ENCODE measurements at places on chromosomes 16 and 17.

- DNase-seq, result peak; percentile 22
Measured at GRCh38 chr17:9987779-9988585, 82.9 kb upstream of the RCVRN start.

GRCh38 chr16:17571499-17572093, 100.8 kb upstream of the XYLT1 start:
- DNase-seq, result no peak

DNA sequence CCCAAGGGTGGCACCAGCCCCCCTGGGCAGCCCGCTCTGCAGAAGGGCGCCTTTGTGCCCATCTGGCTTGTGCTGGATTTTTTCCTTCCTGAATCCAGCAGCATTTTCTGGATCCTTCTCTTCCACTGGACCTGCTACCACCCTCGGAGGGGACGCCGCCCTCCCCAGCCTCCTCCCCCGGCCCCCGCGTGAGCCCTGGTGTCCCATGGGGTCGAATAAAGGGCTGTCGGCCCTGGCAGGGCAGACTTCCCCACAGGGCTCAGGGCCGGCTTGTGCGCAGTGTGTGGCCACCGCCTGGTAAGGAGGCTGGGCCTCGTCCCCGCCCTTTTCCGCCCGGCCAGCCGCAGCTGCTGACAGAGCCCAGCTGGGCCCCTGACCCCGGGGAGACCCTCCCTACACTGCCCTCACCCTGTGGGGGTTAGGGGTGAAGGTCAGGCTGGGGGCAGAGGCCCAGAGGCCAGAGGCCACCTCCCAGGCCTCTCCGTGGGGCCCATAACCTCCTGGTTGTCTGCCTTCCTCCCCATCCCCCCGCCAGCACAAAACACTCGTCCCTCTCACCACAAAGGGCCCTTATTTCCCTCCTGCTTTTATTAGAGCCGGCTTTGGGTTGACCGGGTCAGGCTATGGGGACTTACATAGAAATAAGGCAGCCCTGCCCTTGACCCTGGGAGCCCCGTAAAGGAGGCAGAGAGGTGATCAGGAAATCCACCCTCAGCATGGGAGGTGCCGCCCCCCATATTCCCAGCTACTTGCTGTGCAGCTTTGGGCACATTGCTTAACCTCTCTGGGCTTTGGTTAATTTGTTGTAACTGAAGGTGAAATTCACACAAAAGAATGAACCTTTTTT, 179.3 kb upstream of the CIBAR2 start:
- DNase-seq, result no peak

DNA sequence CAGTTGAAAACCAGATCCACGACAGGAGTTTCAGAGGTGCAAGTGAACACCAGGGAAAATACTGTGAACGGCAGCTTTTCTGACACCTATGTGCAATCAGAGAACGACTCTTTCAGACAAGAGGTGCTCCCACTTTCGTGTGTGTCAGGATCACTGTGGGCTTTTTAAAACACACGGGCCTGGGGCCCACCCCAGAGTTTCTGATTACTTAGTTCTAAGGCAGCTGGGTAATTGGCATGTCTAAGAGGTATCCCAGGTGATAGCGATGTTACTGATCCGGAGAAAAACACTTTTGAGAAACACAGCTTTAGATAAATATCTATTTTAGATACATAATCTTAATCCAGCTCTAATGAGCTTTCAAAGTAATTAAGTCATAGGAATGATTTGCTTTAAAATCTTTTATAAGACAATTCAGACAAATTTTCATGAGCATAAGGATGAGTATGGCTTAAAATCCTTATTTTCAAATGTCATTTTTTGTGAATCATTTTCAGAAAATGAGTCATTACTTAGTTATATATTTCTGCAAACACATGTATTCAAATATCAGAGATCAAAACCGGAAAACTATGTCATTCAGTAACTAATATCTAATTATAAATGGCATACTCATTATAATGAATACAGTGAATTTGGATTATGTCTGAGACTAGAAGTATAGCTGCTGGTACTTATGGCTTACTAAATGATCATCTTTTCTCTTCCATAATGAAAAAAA, 217.9 kb upstream of the PSMD7 start:
- no peak for DNase-seq

DNA sequence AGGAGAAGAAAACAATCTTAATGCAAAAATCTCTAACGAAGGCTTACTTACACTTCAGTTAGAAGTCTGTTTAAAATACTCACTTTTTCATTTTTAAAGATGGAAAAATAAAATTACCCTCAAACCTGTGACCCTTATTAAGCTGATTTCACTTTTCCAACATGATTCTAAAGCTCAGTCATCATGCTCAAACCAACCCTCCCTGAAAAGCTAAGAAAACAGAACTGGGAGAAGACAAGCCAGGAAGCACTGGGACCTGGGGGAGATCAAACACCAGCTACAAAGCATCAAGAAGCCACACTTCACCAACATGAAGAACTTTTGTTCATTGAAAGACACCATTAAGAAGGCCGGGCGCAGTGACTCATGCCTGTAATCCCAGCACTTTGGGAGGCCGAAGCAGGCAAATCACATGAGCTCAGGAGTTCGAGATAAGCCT, 88.8 kb downstream of the LITAF start:
- DNase-seq, result no peak

DNA sequence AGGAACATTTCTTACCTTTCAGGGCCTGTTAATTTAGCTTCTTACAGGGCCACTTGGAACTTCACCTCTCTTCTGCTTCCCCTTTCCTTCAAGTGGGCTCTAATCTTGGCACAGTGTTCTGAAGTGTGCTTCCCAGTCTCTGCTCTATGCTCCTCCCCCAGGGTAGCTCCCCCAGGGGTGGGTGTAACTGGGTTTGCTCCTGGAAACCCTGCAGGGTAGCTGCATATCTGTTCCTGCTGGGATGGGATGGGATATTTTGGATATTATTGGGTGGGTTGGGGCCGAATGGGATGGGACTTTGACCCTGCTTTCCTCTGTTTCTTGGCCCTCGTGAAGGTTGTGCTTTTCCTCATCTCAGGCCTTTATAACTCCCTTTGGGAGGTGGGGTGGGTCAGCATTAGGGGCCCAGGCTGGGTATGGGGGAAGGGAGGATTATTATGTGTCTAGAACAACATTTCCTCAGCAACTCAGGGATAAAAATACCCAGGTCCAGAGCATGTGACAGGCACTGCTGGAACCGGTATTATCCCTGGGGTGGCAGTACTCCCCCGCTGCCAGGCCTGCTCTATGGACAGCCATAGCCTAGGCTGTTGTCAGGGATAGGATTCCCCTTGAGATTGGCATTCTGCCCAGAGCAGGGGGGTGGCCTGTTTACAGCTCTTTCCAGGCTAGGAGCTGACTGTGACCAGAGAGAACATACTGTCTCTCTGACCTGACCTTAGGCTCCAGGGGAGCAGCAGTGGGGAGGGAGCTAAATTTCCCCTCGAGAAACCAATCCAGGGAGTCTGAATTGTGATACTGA, 5.0 kb downstream of the NFE2L1 start:
- no peak for DNase-seq

DNA sequence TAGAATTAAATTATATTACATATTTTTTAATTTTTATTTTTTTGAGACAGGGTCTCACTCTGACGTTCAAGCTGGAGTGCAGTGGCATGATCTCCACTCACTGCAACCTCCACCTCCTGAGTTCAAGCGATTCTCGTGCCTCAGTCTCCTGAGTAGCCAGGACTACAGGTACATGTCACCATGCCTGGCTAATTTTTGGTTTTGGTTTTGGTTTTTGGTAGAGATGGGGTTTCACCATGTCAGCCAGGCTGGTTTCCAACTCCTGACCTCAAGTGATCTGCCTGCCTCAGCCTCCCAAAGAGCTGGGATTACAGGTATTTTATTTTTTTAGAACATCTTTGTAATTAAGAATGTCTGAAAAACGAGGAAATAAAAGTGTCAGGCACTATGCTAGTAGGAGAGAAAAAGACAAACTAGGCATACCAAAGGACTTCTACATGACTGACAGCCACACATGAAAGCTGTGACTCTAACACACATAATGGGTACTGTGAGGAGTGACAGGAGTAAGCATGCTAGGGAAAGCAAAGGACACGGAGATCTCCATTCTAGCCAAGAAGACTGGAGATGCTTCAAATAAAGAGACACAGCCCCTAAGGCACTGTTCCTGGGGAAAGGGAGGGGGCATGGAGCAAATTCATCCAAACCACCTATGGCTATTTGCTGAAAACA, 7.3 kb downstream of the GNA13 start:
- DNase-seq, result no peak

DNA sequence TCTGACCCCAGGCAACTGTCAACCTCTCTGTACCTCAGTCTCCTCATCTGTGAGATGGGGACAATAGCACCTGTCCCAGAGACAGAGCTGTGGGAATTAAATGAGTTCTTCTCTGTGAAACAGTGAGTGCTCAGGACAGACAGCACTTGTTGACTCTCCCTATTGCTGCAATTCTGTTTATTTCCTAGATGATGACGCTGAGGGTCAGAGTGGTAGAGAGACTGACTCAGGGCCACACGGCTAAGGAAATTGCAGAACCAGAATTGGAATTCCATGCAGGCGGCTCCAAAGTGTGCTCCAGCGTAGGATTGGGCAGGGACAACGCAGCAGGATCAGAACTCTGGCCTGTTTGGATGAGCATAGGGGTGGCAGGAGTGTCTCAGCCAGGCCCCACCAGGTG, 302.2 kb downstream of the C16orf95 start:
- DNase-seq, result no peak

- DNase-seq, result peak; percentile 87
Measured at GRCh38 chr17:7294614-7295153, at the start of gene YBX2. Gene YBX2 (minus strand): TSS chr17:7294639. CDS start chr17:7294500, 139 bp downstream.

- peak; percentile 11 for DNase-seq
Measured at GRCh38 chr16:47258874-47259461, 115.2 kb upstream of the NETO2 start.

DNA sequence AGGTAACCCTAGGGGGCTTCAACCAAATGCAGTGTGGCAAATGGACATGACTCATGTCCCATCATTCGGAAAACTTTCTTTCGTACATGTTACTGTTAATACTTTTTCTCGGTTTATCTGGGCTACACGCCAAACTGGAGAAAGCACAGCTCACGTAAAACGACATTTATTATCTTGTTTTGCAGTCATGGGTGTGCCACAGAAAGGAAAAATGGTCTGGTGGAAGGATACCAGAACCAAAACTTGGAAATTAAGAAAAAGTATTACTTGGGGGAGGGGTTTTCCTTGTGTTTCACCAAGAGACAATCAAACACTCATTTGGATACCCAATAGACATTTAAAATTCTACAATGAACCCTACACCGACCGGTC, 23.6 kb downstream of the ALOX15B start:
- DNase-seq, result no peak

DNA sequence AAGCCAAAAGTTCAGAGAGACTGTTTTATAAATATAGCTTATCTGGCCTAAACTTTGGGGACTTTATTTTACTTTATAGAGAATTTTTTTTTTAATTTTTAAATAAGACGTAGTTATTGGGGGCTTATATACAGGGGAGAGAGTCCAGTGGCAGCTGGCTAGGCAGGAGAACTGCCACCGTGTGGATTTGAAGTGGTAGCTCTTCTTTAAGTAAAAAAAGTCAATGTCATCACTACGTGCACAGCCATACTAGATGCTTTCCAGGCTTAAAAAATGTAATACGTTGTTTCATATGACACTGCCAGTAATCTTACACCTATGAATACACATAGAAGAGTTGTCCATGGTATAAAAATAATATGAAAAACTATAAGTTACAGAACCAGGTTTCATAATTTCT, 31.9 kb upstream of the ANKFY1 start:
- no peak for DNase-seq
